ENCODE measurements at places on chromosomes 6 and 20.

DNA sequence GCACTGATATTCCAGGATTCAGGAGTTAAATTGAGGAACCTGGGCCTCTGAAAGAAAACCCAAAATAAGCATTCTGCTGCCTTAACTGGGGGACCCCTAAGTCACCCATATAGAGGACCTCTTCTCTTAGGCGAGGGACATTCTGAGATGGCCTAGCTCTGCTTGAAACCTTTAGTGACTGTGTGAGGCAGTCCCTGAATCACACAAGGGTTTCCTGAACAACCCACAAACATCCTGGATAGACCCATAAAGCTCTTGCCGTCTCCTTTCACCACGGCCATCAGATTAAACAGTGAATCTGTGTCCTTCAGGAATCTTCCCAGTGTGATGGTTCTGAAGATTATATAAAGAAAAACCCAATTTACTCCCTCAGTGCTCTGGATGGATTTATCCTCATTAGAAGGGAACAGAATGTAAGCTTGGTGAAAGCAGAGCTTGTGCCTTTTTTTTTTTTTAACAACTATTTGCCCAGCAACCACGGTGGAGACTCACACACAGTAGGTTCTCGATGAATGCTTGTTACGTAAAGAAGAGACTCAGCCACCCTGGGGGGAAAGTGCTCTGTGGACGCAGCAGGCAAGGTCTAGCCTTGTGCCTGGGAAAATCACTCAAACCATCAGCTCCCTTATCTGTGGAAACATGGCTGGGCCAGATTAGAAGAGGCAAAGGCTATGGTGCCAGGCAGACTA, 39.1 kb upstream of the SIRPG start:
- DNase-seq: peak; percentile 57

DNA sequence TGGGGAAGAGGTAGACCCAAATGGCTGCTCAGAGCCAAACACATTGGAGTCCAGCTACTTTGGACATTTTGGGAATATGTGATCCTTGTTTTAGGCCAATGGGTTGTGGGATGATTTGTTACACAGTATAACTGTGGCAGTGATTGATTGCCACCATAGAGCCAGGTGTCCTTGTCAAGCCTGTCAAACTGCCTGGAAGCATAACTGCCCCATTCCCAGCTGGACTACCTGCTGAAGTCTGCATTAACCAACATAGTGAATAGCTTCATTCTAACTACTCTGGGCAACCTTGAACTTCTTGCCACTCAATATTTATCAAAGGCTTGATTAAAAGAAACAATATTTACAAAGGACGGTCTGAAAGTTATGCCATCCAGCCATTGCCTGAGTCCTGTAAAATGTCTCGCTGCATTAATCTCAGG, 164.7 kb downstream of the LINC00237 start:
- no peak for DNase-seq

DNA sequence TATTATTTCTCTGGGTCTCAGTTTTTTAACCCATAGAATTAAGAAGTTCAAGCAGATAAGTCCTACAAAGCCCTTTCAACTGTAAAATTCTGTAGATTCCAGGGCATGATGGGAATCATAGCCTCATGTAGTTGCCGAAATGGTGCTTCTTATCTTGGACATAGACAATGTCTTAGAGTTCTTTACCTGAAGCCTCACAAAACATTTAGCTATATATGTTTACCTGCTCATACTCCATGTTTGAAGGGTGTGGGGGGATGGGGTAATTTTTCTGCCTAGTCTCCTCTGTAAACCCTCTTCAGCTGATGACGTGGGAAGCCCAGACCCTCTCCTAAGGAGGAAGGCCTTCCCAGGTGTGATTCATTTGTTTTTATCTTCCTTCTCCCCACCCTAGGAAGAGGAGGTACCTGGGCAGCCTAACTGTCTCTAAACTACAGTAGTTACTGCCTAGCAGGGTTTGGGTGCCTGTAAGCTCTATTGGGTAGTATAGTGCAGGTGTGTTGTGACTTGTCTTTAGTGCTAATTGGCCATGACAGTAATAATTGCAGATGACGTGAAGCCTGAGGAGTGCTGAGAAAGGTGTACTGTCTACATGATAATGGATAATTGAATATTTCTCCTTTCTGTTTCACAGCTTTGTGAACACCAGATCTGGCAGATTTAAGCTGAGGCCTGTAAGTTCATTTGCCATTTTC, 230.8 kb downstream of the TFAP2B start:
- DNase-seq: no peak

- DNase-seq: no peak
Measured at GRCh38 chr6:29602564-29603361, 17.8 kb downstream of the OR2H2 start.

GRCh38 chr20:52852714-52853113, 119.4 kb upstream of the TSHZ2 start:
- no peak for DNase-seq

Data from activated CD8-positive, alpha-beta memory T cell treated with anti-CD3 and anti-CD28 coated beads, Interleukin-2, amount 10 ng/mL, durations not matched to agents 7 days and 5 days (primary cell).